GM12891 (cell line): ENCODE measurements at places on chromosomes 5 and 9.

DNA sequence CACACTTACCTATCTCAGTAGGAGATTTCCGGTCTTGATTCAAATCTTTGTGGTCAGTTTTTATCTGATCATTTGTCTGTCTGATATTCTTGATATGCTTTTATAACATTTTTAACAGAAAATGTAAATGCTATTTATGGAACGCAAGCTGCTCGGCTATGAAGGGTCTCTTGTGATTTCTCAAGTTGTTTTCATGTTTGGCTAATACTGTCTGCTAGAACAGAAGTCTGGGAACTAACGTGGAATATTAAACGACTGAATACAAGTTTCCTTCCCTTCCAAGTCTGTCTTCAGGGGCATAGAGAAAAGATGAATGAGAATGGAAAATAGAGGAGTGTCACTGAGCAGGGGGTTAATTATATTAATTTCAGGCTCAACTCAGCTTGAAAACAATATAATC, 27.6 kb downstream of the SNCAIP start:
- no peak for DNase-seq

GRCh38 chr5:69364850-69365249, 4.5 kb downstream of the AK6 start:
- no peak for DNase-seq

- DNase-seq, result no peak
Observed at GRCh38 chr9:133453651-133454050, 6.1 kb upstream of the CACFD1 start.

DNA sequence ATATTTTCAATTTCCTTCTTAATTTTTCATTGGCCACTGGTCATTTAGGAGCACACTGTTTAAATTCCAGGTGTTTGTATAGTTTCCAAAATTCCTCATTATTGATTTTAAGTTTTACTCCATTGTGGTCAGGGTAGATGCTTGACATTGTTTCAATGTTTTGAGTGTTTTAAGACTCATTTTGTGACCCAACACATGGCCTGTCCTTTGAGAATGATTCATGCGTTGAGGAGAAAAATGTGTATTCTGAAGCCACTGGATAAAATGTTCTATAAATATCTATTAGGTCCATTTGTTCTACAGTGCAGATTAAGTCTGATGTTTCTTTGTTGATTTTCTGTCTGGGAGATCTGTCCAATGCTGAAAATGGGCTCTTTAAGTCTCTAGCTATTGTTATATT, 24.4 kb upstream of the FNIP1 start:
- DNase-seq, result no peak

DNA sequence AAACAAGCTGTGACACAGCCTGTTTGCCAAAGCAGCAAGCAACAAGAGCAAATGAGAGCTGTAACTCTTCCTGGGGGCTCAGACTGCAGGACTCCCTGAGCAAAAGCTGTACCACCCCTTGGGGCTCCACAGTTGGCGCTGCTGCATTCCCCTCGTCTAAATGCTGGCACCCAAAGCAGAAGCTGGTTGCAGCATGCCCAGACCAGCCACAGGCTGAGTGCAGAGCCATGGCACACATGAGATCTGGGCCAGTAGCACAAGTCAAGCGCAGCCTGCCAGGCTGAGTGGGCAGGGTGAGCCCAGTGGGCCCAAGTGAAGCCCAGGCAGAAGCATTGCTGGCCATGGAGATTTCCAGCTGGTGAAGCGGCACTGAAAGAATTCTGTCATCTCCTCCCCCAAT, 157.3 kb upstream of the GRAMD2B start:
- no peak for DNase-seq
